Stimulated activated CD4-positive, alpha-beta T cell treated with anti-CD3 and anti-CD28 coated beads, TNF-alpha, amount 100 ng/mL, for 1 hour (primary cell): ENCODE measurements at places on chromosomes 3 and 15.

GRCh38 chr3:168002786-168003368 is 92.8 kb downstream of the GOLIM4 start:
- DNase-seq = no peak

DNA sequence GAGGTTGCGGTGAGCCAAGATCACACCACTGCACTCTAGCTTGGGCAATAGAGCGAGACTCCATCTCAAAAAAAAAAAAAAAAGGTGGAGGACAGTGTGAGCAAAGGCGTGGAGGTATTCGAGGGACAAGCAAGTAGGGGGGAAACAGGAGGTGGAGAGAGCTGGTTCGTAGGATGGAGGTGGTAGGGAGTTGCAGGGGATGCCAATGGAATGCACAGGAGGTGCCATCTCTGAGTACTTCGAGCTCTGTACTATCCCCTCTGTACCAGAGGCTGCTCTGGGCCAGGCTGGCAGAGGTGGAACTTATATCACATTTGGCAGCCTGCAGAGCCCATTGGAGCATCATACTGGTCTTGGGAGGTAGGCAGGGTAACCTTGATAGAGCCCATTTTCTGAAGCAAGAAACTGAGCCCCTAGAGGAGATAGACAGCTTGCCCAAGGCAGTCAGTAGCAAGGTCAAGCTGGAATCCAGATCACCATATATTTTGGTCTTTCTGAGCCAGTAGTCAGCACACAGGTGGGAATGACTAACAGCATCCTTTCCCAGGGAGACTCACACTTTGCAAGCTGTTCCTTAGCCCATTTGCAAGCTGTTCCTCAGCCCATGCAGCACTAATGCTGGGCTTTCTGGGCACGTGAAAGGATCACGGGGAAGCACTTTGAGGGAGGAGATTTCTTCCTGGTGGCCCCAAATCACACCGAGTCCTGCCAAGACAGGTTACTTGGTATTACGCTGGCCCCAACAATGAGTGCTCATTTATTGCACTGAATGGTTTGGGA is 9.2 kb upstream of the CCDC33 start:
- DNase-seq = no peak

GRCh38 chr3:32340039-32340438 is 51.6 kb upstream of the CMTM7 start:
- no peak for DNase-seq

GRCh38 chr15:51424780-51425179 is 83.3 kb downstream of the GLDN start:
- no peak for DNase-seq

DNA sequence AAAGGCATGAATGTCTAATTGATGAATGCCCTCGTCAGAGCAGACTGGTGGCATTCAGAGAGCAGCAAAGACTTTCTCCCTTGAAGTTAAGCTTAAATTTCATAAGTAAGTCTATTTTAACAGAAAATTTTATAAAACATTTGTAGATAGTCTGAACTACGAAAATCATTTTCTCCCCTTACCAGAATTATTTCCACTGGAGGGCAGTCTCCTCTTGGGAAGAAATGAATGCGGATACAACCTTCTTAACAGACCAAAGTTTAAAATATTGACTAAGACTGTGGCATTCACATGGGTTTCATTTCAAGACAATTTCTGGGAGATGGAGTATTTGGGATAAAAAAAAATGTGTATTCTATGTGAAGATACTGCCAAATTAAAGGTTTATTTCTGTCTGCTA is 669.0 kb downstream of the FHIT start:
- no peak for DNase-seq

- DNase-seq = no peak
Observed at GRCh38 chr15:40352281-40352901, 1.6 kb downstream of the PHGR1 start.

- DNase-seq = no peak
Observed at GRCh38 chr15:77904436-77904821, 173.1 kb downstream of the TBC1D2B start.

- no peak for DNase-seq
Observed at GRCh38 chr3:62823461-62824050, 51.7 kb downstream of the CADPS start.

DNA sequence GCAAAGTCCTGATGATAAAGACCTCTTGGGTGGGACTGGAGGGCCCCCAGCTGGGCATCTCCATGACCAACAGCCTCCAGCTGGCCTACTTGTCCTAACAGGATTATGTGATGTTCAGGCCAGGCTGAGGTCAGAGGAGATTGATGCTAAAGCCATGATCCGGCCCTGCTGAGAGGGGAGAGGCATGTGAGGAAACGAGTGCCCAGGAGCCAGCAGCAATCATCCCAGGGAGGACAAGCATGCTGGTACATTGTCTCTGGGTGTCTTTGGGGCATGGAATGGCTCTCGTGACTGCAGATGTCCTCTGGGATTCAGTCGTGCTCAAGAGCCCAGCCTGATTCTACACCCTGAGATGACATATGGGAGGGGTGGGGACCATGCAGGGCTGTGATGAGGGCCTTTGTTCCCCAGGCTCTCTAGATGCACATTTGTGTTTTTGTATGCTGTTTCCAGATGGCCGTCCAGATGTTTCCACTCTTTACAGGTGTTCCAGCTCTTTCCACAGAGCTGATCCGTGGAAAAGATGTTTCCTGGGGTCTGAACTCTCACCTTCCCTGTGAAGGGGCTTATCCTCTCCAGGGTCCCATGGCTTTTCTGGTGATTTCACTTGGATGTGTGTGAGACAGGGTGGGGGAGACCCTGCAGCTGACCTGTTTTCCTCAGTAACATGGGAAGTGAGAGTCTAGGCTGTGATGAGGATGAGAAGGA is 20.2 kb downstream of the SLC24A1 start:
- DNase-seq = no peak

- DNase-seq = no peak
Observed at GRCh38 chr15:91182101-91182500, 82.0 kb downstream of the SV2B start.

DNA sequence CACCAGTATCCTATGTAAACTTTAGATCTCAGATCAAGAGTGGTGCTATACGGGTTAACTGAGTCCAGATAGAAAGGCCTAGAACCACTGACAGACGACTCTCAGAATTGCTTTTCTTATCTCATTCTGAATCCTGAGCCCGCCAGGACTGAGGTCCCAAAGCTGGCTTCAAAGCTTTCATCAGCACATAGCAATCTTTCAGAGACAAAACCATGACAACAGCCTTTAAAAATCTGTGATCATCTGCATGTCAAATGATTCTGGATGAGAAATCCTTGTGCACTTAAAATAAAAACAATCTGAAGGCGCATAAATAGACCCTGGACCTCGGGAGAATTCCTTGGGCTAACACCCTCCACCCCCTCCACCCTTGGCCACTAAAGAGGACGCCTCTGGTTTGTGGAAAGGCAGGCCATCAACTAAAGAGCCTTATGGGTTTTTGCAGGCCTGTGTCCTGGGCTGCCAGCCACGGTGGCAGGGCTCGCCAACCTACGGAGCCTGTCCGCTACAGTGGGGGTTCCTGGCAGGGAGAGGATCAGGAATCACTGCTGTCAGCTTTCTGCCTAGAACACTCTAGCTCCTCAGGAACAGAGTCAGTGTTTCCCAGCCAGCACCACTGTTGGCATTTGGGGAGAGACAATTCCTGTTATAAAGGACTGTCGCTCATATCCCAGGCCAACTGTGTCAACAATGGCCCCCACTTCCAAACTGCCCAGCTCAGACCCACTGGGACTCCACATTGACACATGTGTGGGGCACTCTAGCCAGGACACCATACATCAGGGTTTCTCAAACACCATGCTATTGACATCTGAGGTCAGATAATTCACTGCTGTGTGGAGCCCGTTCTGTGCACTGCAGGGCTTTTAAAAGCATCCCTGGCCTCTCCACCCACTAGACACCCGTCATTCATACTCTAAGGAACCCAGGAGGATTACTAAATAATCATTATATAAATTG is 20.2 kb downstream of the TLE3 start:
- no peak for DNase-seq

GRCh38 chr15:91974321-91974720 is 120.8 kb downstream of the SLCO3A1 start:
- no peak for DNase-seq

GRCh38 chr15:30984118-30984517 is 7.3 kb downstream of the MTMR10 start:
- no peak for DNase-seq

DNA sequence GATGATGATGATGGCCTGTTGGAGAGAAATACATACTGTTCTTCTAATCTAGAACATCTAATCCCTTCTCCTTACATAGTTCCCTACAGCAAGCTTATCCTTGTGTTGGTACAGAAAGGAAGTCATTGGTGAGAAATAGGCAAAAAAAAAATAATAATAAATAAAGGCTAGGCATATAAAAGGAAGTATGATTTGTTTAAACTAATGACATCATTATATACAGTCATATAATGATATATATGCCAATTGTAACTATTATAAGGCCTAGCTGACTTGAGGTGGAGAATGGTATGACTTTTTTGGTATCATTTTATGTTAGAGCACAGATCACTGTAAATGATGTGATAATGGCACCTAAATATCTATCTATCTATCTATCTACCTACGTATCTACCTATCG is 142.4 kb downstream of the DUT start:
- DNase-seq = no peak
